ENCODE measurements at places on chromosomes 16 and 17. TPM values are rescaled to one million over a fixed set of nuclear protein-coding genes. Genes with fewer than 3 reads are reported as not detected.

Gene CMC2
- total RNA-seq = 64.4 TPM

Gene CCDC40
- 2.9 TPM for total RNA-seq

Gene KRT20
- total RNA-seq = not detected

Gene CES1
- total RNA-seq = not detected

Gene MYO15A
- total RNA-seq = 0.25 TPM

Gene CHD9
- 20.5 TPM for total RNA-seq

Gene CA7
- 0.65 TPM for total RNA-seq

Gene CACNG5
- total RNA-seq = not detected

DNA sequence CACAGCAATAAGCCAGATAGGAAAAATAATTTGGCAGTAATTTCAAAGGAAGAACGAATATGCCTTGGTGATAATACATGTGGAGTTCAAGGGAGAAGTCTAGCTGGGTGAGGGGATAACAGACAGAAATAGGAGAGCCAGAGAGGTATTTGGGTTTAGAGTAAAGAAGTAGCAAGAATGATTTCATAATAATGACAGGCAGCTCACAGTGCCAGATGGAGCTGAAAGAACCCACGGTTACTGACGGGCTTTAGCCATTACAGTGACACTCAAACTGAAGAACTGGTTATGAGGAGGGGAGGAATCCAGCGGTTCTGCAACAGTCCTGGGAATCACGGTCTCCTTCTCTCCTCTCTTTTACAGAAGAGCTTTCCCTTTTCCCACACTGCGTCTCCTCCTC, 2.2 kb downstream of the OR4D1 start:
- DNase-seq = no peak

GRCh38 chr17:72205357-72205756, 84.5 kb downstream of the SOX9 start:
- DNase-seq = no peak

GRCh38 chr16:67087803-67088202, 21.9 kb upstream of the PHAF1 start:
- DNase-seq = no peak

DNA sequence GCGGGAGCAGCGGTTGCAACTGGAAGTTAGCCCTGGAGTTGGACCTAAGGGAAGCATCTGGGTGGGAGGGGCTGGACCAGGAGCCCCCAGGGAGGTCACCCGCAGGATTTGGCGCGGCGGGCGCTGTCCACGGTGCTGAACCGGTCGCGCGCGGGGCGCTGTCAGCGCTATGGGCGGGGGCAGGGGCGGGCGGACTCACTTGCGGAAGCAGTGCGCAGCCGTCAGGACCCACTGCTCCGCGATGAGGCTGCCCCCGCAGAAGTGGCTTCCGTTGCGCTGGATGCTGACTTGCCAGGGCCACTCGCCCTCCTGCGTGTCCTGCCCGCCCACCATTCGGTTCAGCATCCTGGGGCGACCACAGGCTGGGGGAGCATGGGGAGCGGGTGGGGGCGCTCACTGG, 4.5 kb downstream of the PRSS27 start:
- peak; percentile 67 for DNase-seq

DNA sequence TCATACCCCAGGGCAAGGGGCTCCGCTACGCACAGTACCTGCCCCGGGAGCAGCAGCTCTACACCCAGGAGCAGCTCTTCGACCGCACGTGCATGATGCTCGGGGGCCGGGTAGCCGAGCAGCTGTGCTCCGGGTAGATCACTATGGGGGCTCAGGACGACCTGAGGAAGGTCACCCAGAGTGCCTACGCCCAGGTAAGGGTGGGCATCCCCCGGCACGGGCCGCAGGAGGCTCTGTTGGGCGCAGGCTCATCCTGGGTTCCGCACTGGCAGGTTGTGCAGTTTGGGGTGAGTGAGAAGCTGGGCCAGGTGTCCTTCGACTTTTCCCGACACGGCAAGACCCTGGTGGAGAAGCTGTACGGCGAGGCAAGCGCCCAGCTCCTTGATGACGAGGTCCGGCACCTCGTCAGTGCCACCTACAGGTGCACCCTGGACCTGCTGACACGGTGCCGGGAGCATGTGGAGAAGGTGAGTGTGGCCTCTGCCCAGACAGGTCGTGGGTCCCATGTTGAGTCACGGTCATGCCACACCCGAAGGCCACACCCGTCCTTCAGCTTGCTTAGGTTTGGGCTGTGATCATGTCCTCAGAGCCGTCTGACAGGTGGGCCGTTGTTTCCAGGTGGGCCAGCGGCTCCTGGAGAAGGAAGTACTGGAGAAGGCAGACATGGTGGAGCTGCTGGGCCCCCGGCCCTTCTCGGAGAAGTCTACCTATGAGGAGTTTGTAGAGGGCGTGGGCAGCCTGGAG, 19.3 kb downstream of the DBNDD1 start:
- no peak for DNase-seq

DNA sequence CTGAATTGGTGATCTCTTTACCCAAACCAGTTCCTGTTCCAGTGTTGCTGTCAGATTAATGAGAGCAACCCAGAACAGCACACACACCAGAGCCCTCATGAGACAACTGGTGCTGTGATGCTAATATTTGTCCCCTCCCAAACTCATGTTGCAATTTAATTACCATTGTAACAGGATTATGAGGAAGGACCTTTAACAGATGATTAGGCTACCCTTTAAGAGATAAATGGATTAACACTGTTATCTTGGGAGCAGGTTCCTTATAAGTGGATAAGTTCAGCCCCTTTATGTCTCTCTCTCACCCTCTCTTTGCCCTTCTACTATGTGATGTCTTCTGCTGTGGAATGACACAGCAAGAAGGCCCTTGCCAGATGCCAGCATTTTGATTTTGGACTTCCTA, 1.1 kb upstream of the CCDC182 start:
- DNase-seq = no peak

DNA sequence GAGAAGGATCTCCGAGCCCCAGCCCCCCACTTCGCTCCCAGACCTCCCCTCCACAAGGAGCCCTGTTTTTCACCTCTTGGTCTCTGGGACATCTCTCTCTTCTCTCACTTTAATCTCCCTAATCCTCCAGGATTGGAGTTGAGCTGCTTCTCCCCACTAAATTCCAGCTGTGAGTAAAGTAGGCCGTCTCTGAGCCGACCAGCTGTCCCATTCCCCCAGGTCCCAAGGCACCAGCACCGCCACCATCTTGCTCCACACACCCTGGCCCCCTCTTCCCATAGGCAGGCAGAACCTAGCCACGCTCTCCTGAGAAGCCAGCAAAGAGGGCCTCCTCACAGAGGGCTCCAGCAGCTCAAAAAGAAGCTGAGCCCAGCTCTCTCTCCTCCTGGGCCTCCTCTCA, 878 bp downstream of the DLG4 start:
- DNase-seq = no peak

DNA sequence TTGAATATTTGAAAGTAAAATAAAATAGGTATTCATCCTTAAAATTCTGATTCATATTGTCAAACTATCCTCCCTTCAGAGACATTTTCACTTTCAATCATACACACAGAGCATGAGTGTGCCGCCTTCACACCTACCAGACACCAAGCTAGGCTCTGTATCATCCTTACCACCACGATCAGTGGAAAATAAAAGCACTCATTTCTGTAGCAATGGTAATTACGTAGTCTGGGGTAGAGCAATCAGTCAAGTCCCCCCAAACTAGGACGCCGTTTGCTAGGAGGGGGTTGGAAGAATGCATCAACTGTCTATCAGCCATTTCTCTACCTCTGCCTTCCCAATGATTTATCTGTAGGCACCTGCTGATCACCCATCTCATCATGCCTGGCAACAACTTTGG, 84.6 kb upstream of the GRIN2A start:
- no peak for DNase-seq

GRCh38 chr16:84868829-84869472, 49.2 kb downstream of the CRISPLD2 start:
- DNase-seq = no peak

DNA sequence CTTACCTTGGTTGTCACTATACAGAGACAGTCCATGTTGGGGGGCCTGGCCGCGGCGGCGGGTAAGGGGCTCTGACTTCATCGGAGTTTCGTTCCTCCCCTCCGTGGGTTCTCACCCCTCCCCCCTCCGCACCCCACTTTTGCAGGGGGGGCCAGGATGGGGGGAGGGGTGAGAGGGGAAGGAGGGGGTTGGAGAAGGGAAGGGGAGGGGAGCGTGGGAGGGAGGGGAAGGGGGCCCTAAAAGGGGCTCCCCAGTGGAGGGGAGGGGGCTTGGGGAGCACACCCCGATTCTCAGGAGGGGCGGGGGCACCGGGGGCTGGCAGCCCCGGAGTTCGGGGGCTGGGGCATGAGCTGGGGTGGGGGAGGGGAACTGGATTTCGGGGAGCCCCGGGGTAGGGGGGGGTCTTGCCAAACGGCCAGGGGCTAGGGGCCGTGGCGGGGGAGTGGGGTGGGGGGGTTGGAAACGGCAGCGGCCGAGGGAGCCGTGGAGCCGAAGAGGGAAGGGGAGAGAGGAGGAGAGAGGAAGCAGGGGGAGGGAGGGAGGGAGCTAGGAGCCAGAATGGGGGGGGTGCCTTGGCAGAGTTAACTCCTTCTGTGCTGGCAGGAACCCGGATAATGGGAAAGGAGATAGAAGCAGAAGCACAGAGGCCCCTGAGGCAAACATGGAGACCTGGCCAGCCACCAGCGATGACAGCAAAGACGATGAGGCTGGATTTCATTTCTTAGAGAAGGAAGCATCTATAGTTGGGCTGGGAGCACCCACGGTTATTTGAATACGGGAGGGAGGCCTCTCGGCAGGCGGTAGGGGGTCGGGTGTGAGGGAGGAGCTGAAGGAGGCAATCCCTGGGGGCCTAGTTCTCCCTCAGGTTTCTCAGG, 2.3 kb downstream of the DLG4 start:
- DNase-seq = peak; percentile 88

DNA sequence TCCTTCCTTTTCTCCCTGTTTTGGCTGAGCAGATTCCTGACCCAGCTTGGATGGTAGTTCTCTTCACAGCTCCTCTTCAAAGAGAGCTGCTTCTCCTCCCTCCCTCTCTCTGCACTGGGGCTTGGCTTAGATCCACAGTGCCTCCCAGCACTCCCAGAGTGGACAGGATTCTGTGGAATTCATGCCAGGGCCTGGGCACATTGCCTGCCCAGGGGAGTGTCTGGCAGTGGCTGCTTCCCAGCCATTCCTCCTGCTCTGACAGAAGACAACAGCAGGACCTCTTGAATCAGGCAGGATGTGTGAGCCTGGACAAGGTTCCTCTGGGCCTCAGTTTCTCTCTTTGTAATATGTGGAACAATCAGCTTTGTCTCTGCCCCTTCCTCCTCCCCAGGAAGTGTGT, 4.5 kb upstream of the MMP28 start:
- DNase-seq = peak; percentile 77

- no peak for DNase-seq
Observed at GRCh38 chr16:50315346-50315997, 49.1 kb downstream of the ADCY7 start.

- no peak for DNase-seq
Observed at GRCh38 chr17:72219824-72220493, 99.1 kb downstream of the SOX9 start.

- DNase-seq = peak; percentile 44
Observed at GRCh38 chr17:50589095-50589705, 28.7 kb downstream of the CACNA1G start.

- DNase-seq = no peak
Observed at GRCh38 chr16:2827831-2828520, 2.1 kb upstream of the ZG16B start.

GRCh38 chr17:57655553-57655952, 89.5 kb downstream of the CCDC182 start:
- DNase-seq = no peak

GRCh38 chr17:12896180-12896785, 107.0 kb downstream of the ARHGAP44 start:
- no peak for DNase-seq

- DNase-seq = no peak
Observed at GRCh38 chr16:51181503-51181811, 30.4 kb upstream of the SALL1 start.
